Choroid plexus epithelial cell (primary cell): ENCODE measurements at places on chromosomes 5 and 9.

GRCh38 chr5:4627929-4628328 is 512.2 kb upstream of the ADAMTS16 start:
- DNase-seq: no peak

- no peak for DNase-seq
These were observed 192.6 kb upstream of the MSX2 start for GRCh38 chr5:174531782-174532191.

- no peak for DNase-seq
These were observed 18.9 kb upstream of the RASEF start for GRCh38 chr9:83081846-83082245.

- DNase-seq: peak; percentile 10
These were observed 179.1 kb upstream of the SLC24A2 start for GRCh38 chr9:19967888-19968459.

GRCh38 chr5:160930406-160930805 is 78.4 kb upstream of the ATP10B start:
- peak; percentile 1 for DNase-seq

DNA sequence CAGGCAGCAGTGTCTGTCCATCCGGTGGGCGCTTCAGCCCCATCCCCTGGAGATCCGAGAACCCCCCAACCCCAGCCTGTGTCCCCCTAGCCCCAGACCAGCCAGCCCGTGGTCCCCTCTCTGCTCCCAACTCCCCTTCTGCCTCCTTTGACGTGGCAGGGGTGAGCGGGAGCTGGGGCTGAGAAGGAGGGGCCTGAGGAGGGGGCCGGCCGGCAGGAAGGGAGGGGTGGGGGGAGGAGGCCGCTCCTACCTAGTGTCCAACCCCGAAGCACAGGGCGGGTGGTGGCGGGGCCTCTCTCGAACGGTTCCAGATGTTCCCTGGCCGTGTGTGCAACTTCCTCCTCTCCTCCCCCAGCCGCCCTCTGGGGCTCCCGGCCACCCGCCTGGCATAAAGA is 31.0 kb downstream of the GOLGA2 start:
- peak; percentile 82 for DNase-seq

GRCh38 chr9:75878488-75878860 is 12.0 kb upstream of the PCSK5 start:
- DNase-seq: no peak

DNA sequence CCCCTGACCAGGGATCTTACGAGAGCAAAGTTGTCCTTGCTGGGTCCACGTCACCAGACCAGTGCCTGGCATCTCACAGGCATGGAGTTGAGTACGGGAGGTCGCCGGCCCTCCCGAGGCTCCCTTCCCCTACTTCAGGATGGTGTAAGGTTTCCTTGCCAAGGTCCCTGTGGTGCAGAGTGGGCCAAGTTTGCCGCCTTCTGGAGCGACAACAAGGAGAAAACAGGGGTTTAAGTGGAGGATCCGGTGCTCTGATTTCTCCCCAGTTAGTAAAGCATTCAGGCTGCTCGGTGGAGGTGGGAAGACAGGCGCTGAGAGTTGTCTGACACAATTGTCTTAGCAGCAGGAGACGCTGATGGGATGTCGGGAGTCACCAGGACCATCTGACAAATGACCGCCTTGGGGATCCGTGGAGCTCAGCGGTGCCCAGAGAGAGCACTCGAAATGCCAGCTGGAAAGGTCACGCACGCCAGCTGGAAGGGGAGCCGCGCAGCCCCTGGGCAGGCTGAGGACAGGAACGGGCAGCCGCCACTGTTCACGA is 37.3 kb downstream of the ADAMTS2 start:
- DNase-seq: no peak

GRCh38 chr9:123686829-123687192 is 243.1 kb downstream of the DENND1A start:
- DNase-seq: no peak

GRCh38 chr9:95870352-95870751 is 5.1 kb upstream of the ERCC6L2 start:
- no peak for DNase-seq
